Activated CD4-positive, alpha-beta T cell treated with anti-CD3 and anti-CD28 coated beads for 4 hours (primary cell): ENCODE measurements at places on chromosomes 1 and 21.

DNA sequence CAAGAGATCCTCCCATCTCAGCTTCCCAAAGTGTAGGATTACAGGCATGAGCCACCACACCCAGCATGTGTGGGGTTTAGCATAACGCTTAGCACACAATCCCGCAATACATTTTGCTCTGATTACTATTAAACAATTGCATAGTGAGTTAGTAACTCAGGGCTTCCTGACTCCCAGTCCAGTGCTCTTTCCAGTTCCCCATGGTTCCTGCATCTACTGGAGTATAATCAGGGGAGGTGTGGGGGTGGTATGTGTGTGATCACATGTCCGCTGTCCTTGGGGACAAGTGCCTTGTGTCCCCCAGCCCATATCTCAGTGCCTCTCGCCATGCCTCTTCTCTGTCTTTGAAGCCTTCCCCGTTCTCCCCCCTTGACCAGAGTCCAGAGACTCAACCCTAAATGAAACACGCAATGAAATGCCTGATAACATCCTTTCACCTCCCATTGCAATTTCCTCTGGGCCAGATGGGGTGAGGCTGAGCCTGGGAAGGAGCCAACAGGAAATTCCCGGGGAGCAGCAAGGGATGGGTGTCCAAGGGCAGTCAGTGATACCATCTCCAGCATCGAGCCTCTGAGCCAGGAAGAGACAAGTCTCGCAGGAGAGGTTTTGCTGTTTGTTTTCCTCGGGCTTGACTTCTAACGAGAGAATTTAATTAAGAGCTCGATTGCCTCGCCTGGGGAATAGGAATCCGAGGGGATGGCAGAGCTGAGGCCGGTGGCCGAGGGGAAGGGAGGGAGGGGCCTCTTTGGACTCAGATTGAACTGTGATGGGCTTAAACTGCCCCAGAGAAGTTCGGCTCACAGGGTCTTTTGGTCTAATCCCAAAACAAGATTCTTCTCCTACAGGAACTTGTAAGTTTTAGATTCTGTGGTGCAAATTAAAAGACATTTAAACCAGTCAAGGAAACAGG, 7.7 kb upstream of the HTR1D start:
- no peak for DNase-seq

GRCh38 chr1:175217721-175218531, 25.4 kb upstream of the KIAA0040 start:
- DNase-seq: no peak

GRCh38 chr1:212205843-212206242, 79.4 kb upstream of the PPP2R5A start:
- DNase-seq: no peak

DNA sequence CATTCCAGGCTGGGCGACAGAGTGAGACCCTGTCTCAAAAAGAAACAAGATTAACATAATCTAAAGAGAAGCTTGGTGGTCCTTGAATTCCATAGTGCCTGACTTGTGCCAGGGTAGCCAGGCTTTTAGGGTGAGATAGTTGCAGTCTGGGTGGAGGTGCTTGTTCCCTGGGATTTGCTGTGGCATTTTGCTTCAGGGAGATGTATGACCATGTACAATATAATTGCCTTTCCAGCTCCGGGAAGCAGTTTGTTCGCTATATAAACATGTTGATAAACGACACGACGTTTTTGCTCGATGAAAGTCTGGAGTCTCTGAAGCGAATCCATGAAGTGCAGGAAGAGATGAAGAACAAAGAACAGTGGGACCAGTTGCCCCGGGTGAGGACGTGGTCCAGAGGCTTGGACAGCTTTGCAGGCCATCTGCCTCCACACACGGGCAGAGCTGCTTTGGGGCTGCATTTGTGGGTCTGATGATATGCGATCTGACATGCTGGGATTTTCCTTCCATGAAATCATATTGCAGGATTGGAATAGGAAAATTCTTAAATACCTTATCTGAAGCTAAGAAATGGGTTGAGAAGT, 49.4 kb upstream of the KIF1B start:
- no peak for DNase-seq

GRCh38 chr1:98045767-98046641, 125.2 kb upstream of the DPYD start:
- DNase-seq: no peak
